ENCODE measurements at places on chromosomes 16 and 17.

DNA sequence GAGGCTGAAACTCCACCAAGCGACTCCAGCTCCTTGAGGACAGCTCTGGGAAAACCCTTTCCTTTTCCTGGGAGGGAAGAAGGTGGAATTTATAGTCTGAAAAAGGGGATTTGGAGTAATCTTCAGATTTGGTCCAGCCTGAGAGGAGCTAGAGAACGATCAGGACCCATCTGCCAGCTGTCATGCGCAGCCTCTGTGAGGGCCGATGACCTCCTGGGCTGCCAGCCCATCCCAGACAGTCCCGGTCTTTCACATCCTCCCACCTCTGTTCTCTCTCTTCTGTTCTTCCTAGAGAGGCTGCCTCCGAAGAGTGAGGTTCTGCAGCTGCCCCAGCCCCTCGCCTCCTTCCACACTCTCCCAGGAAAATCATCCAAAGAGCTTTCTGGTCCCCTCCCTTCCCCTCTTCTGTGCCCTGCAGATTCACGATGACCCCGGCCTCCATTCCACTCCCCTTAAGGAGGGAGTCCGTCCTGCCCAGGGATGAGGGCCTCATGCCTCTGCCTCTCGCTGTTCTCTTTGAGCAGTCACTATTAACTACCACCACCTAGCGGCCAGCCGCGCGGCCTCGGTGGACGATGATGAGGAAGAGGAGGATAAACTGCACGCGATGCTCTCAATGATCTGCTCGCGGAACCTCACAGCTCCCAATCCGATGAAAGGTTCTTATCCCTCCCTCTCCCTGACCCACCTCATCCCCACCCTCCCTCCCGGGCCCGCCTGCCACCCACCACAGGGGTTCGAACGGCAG lies 29.6 kb downstream of the SGSM2 start:
- no peak for DNase-seq

GRCh38 chr16:85673529-85674417 lies 15.0 kb downstream of the GINS2 start:
- no peak for DNase-seq

DNA sequence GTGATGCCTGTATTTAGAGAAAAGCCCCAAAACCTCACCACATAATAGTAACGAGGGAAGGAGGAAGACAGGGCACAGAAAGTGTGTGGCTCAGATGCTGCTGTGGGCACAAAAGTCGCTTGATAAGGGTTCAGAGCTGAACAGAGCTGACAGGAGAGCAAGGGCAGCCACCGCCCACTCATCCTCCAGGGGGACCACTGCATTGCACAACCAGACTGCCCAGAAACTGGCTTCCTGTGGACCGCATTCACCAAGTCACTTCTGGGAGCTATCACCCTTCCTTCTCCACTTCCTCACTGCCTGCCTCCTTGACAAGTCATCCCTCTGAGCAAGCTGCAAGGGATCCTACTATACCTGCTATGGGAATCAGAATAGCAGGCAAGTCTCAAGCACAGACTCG lies 512.4 kb upstream of the CDH11 start:
- no peak for DNase-seq

GRCh38 chr17:13337864-13338371 lies 263.8 kb downstream of the HS3ST3A1 start:
- DNase-seq: no peak

GRCh38 chr16:48250520-48251278 lies 3.4 kb upstream of the ABCC11 start:
- no peak for DNase-seq

DNA sequence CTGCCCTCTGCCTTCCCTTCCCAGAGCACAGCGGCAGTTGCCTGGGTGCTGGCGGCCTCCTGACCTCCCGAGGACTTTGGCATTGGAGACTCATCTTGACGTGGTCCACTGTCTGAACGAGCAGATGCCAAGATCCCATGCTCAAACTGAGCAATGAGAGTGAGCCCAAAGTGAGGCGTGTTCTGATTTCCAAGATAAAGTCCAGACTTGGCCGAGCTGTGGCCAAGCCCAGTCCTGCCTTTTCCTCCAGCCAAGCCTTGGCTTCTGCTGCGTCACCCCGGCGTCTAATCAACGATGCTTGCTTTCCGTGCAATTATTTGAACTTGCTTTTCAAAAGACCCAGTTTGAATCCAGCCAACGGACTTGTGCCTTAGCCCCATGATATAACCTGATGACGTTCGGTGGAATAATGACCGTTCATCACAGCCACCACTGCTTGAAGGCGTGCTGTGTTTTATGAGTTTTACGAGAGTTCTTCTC lies 179.2 kb downstream of the IRF8 start:
- no peak for DNase-seq

DNA sequence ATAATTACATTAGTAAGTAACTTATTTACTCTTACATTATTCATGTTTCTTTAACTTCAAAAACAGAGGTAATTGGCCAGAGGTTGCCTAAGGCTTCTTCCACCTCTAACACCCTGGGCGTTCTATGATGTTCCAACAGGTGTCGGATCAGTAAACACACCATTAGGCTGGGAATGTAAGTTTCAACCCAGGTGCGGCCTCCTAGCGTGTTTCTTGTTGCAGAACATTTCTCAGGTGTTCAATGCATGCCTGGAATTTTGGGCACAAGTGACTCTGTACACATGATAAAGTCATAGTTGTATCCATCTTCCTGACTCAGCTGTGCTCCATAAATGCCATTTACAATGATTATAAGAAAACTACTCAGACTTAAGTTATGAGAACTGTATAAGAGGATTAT lies 1.0 kb downstream of the KRTAP2-2 start:
- DNase-seq: no peak

- DNase-seq: no peak
Observed at GRCh38 chr16:81275795-81276194, 37.3 kb downstream of the BCO1 start.

- DNase-seq: no peak
Observed at GRCh38 chr16:56137269-56137668, 54.0 kb upstream of the GNAO1 start.

- DNase-seq: no peak
Observed at GRCh38 chr17:49146620-49147306, 14.2 kb downstream of the B4GALNT2 start.

- DNase-seq: no peak
Observed at GRCh38 chr16:20930365-20930690, 29.8 kb downstream of the LYRM1 start.

DNA sequence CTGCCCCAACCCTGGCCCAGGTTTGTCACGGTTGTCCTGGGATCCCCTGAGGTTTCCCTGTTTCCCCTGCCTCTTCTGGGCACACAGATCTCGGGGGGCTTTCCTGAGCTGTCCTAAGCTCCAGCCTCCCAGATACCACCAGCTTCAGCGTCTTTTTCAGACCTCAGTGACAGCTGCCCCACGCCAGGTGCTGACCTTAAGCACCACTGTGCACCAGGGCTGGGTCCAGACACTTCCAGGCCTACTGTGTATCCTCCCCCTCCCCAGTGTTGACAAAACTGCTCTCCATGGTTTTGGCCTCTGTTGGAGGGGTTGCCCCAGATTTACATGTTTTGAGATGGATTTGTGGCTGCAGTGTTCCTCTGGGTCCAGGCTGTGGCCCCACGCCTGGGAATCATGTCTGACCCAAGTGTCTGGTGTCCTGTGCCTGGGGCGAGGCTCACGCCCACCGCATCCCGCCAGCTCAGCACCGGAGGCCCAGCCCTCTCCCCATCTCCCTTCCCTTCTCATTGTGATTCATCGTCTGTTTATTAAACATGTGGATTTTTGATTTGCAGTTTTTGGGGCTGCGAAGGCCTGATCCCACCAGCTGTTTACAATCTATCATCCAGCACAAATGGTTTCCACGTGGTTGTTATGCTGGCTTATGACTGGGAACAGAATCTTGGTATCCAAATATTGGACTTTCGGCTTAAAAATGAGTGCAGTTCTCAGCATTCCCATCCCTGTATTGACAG lies 82.1 kb downstream of the METRNL start:
- no peak for DNase-seq

- DNase-seq: no peak
Observed at GRCh38 chr16:51166541-51166940, 15.5 kb upstream of the SALL1 start.

DNA sequence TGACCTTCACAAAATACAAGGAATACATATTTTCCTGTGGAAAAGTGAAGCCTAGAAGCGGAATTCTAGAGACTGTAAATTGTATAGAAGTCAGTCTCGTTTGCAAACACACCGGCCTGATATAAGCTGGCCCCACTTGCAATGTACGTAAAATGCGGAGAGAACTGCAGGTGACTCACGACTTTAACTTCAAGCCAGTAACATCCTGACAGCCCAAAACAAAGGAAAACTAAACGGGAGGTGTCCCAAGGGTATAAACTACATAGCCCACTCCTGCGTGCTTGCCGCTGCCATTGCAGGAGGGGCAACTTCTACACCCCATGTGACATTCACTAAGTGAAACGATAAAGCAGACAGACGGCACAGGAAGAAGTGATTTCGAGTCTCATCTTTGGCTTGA lies 101.6 kb downstream of the CYTH1 start:
- DNase-seq: no peak

GRCh38 chr16:57357330-57358085 lies 1.1 kb upstream of the CCL22 start:
- no peak for DNase-seq

GRCh38 chr16:66802159-66802558 lies 775 bp upstream of the TERB1 start:
- DNase-seq: no peak

- no peak for DNase-seq
Observed at GRCh38 chr16:82628711-82629110, 1.9 kb downstream of the CDH13 start.

DNA sequence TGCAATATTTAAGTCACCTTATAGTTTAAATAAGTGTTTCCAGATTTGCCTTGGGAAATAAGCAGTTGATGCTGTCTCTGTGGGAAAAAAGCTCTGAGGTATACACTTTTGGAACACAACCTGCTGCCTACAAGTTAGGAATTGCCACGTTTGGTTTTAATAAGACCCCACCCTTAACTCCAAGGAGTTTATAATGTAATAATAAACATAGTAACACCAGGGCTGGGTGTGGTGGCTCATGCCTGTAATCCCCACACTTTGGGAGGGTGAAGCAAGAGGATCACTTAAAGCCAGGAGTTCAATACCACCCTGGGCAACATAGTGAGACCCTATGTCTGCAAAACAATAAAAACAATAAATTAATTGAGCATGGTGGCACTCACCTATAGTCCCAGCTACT lies 15.9 kb upstream of the SMG1 start:
- DNase-seq: no peak

DNA sequence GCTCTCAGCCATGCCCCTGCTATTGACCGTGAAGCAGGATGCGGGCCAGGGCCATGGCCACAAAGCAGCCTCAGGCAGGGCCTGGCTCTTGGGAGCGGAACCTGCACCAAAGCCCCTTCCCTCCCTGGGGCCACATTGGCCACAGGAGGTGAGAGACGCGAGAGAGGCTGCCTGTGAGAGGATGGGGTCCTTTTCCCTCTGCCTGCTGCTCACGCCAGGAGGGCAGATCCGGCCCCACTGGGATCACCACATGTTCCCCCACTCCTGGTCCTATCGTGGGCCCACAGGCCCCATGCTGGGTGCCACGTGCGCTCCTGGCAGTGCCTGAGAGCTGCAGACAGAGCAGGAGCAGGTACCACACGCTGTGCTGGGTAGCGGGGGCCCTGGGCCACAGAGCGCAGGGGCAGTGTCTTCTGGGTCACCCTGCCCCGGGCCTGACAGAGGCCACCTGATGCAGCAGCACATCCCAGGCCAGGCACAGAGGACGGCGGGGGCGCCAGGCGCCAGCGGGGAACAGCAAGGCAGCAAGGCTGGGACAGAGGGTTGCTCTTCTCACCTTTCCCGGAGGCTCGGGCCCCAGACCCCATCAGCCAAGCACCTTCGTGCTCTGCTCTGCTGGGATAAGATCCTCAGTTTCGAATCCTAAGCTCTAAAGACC lies 9.2 kb upstream of the NUDT16L1 start:
- DNase-seq: no peak

DNA sequence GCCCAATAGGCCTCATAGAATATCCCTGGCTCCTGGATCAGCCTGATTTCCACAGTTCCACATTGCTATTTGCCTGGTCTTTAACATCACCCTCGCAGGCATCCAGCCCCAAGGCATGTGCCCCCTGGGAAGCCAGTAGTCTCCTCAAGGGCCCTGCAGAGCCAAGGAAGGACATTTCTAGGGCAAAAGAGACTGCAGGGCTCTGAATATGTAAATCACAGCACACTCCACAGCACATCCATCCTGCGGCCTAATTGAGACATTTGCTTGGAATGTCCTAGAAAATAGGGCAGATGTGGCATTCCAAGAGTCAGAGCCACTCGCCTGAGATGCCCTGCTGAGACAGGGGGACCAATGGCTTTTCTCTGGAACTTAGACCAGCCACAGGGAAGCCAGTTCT lies 11.4 kb upstream of the C16orf78 start:
- no peak for DNase-seq

- DNase-seq: no peak
Observed at GRCh38 chr16:83723244-83723643, 84.5 kb upstream of the HSBP1 start.

- DNase-seq: no peak
Observed at GRCh38 chr16:80051040-80051439, 450.5 kb upstream of the MAF start.

DNA sequence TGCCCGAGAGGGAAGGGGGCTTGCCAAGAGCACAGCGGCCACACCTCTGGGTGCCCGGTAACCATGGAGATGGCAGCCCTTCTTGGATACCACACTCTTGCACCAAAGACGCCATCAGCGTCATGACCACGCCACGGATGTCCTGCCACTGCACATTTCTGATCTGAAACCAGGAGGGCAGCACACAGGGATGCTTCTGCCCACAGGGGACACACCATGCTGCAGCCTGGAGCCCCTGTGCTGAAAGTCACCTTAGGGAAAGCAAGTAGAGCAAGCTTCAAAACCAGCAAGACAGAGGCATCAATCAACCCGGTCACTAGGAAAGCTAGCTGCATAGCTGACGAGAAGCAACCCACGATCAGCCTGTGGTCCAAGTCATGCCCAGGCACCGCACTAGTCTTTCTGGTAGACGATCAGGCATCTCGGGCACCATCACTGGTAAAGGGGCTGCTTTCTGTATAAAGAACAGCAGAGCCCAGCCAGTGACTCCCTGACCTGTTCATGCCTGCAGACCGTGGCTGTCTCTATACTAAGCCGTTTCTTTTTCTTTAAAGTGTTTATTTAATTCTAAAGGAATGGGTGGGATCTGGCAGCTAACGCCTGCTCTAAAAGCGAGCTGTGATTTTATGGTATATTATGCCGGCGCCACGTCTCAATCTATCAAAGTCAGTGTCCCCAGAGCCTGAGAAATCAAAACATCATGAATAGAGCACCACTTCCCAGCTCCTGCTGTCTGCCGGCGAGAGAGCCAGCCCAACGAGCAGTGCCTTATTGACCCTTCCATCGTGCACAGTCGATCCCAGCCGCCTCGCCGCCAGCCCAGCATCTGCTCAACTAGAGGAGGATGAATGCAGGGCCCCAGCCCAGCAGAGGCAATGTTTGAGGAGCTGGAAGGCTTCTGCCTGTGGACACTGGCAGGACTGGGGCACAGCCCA lies 244.7 kb downstream of the RBFOX3 start:
- no peak for DNase-seq

- DNase-seq: no peak
Observed at GRCh38 chr17:56000411-56000810, 152.9 kb upstream of the ANKFN1 start.

Data from KG1 (cell line).